Activated T-cell treated with anti-CD3 and anti-CD28 coated beads, Interleukin-2, amount 50 U/mL, for 4 hours (primary cell): ENCODE measurements at places on chromosomes 13 and 19. TPM values are rescaled to one million over a fixed set of nuclear protein-coding genes. Genes with fewer than 3 reads are reported as not detected.
A peak's percentile ranks its signal among the peaks of the same experiment; 100 is the strongest.

Gene LRP3
- total RNA-seq: 0.84 TPM

Gene RASAL3
- 112 TPM for total RNA-seq

Gene RFX1
- total RNA-seq: 12.3 TPM

Gene SERPINE3
- not detected for total RNA-seq

Gene NDFIP2
- 281 TPM for total RNA-seq

DNA sequence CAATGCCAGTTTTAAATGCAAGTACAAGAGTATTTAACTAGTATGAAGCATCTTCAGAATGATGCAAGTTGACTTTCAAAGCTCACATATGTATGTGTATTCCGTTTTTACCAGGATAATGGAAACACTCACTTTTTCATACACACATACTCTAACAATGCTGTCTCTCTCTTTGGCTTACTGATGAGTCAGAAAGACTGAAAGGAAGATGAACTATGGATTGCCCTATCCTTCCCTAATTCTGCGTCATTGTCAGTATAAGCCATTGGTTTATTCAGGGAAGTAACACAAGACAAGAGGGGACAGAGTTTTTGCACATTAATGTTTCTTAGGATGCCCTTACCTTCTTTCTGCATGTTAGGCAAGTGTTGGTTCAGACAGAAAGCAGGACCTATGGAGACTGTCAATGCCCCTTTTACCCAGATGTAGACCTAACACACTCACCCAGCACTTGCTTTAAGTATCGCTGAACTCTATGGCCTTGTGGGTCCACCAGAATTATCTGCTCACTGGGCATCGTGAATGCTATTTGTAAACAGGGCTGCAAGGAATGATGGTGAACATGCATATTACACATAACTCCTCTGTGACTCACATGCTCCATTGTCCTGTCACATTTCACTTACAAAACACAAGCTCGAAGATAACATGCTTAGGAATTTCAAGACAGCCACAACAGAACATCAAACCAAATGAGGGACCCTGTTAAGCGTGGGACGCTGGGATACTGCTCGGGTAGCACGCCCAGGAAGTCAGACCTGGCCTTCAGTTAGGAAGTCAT is 10.0 kb upstream of the OXGR1 start:
- DNase-seq: no peak

GRCh38 chr13:35139591-35139990 is 197.5 kb downstream of the NBEA start:
- DNase-seq: no peak

- DNase-seq: peak; percentile 64
Measured at GRCh38 chr13:22061371-22061805, 390.5 kb downstream of the FGF9 start.

GRCh38 chr19:19274716-19275565 is 1.8 kb upstream of the TM6SF2 start:
- no peak for DNase-seq

GRCh38 chr19:8126511-8126910 is 22.9 kb downstream of the FBN3 start:
- DNase-seq: no peak

- DNase-seq: no peak
Measured at GRCh38 chr19:17289489-17289888, 7.8 kb downstream of the ANKLE1 start.

GRCh38 chr19:23345838-23346237 is 49.4 kb downstream of the ZNF91 start:
- no peak for DNase-seq

DNA sequence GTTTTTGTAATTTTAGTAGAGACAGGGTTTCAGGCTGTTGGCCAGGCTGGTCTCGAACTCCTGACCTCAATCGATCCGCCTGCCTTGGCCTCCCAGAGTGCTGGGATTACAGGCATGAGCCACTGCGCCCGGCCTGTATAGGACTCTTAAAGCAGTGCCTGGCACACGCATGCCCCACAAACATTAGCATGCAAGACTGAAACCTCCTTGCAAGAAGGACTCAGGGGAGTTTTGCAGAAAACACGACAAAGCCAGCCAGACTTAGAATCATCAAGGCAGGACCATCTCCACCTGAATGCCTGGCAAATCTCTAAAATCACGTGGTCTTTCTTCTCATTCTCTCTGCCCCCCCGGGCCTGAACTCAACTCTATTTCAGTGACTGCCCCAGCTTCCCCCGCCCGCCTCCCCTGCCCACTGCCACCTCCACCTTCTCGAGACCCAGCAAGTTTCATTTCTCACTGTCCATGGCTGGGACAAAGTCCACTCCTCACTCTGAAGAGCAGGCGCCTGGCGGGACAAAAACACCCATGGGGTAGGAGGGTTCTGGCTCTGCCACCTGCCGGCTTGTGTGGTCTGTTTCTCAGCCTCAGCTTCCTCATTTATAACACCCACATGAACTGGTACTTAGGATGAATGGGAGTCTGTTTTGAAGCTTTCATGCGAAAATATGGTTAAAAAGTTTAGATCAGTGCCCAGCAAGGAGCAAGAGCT is 2.4 kb downstream of the TICAM1 start:
- no peak for DNase-seq

GRCh38 chr13:74860789-74861188 is 621.2 kb downstream of the TBC1D4 start:
- DNase-seq: no peak

GRCh38 chr19:4748185-4748584 is 24.5 kb upstream of the DPP9 start:
- DNase-seq: no peak

GRCh38 chr13:26221399-26221720 is 754 bp downstream of the RNF6 start:
- DNase-seq: no peak

DNA sequence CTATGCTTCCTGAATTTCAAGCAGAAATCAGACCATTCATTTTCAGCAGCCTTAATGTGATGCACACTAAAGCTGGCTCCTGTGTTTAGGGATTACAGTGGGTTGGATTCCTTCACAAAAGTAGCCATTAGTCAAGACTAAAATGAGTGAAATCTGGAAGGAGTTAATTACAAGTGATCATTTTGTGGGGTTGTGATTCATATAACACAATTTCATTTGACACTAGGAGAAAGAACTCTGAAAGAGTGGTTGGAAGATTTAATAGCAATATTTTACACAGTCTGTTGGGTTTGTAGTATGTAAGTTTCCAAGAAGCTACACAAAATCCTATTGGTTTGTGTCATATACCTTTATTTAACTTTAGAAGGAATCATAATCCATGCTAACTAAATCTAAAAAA is 236.9 kb downstream of the DCT start:
- DNase-seq: no peak
